ENCODE measurements at places on chromosomes 1 and 21.

GRCh38 chr1:101236516-101237228 is at the start of gene S1PR1:
S1PR1 (plus strand) TSS chr1:101237019; CDS start chr1:101238985, 1,966 bp downstream.
- DNase-seq, result peak; percentile 72

- no peak for DNase-seq
Observed at GRCh38 chr1:84972377-84972987, 24.4 kb downstream of the MCOLN2 start.

GRCh38 chr1:53572065-53572814 is 113.0 kb downstream of the DMRTB1 start:
- DNase-seq, result peak; percentile 45

DNA sequence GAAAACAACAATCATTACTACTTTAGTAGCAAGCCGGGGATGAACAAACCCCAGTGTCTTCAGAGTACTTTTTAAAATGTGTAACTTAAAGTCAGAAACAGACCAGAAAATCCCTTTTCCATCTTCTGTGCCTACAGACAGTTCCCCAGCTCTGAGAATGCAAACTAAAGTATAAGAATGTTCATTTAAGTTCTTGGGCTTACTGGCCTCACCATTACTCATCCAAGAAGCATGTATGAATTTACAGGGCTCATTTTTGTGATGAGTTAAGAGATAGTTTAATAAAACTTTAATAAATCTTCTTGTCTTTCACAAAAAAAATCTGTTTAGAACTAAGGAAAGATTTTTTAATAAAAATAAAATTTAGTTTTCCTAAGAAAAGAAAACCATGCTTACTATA is 4.6 kb downstream of the LPGAT1 start:
- DNase-seq, result no peak

DNA sequence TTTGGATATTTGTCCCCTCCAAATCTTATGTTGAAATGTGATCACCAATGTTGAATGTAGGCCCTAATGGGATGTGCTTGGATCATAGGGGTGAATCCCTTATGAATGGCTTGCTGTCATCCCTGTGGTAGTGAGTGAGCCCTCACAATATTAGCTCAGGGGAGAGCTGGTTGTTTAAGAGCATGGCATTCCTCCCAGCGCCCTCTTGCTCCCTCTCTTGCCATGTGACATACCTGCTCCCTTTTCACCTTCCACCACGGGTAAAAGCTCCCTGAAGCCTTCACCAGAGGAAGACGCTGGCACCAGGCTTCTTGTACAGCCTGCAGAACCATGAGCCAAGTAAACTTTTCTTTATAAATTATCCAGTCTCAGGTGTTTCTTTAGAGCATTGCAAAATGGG is 305.6 kb downstream of the KCTD3 start:
- DNase-seq, result no peak

GRCh38 chr1:217027403-217028080 is 304.3 kb upstream of the ESRRG start:
- DNase-seq, result no peak

GRCh38 chr1:226436855-226437491 is 29.1 kb upstream of the PARP1 start:
- no peak for DNase-seq

- no peak for DNase-seq
Observed at GRCh38 chr1:118101999-118102398, 83.0 kb downstream of the SPAG17 start.

DNA sequence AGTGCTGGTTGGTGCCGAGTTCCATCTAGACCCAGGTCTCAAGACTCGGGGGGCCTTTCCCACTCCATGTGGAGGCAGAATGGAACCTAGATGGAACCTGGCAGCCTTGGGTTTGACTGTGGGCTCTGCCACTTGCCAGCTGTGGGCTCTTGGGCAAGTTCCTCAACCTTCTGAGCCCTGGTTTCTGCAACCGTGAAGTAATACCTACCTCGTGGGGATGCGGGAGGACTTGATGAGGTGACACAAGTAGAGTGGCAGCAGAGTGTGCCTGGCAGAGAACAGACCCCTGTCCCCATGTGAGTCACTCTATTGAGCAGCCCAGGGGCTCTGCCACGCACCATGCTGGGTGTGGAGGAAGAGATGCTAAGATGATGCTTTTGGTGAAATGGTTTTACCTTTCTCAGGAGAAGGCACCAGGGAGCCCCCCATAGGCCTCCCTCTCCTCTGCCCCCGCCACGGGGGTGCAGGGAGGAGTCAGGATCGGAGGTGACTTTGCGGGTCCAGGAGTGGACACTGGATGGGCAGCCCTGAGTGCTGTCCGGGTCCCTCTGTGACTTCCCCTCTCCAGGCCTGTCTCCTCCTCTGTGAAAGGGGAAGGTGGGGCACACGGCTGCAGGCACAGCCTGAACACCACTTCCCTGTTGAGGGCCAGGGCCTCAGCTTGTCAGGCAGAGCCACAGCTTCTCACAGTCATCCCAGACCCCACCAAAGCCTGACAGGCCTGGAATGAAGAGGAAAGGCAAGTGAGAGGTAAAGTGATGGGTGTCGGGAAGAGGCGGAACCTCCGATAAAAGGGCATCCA is 36.7 kb upstream of the EDN2 start:
- DNase-seq, result no peak

GRCh38 chr1:59846209-59846894 is 31.6 kb downstream of the HOOK1 start:
- DNase-seq, result no peak

DNA sequence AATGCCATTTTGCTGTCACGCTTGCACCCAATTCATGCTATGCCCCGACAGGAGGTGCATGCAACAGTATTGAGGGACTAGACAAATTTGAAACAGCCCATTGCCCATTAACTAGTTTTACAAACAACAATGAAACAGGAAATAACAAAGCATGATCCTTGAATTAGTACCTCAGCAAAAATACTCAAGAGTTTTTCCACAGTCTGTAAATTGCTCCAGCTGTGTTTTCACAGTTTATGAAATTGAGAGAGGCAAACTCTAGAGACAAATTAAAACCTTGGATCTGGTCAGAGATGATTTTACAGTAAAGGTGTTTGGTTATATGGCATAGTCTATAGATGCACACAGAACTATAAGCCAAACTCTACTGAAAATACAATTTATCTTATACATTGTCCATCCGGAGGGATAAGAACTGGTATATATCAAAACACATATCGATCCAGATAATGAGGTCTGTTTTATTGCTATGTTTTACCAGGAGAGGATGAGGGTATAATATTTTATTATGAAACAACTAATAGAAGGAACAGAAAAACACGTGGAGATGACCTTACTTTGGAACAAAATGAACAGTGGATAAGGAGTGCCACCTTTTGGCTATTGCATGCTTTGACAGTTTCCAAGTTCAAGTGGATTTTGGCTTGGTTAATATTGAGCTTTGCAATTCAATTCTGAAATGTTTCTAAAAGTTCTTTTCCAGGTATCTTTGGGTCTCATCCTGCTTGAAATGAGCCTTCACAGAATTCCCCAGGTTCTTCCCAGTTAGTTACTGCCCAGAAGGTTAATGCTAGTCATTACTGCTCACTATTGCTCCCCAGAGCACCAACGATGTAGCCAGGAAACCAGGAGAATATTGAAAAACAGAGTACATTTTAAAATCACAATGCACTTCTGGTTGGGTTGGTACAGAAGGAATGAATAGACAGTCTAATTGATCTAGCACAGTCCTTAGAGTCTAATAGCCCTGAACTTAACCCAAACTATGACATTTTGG is 45.7 kb downstream of the ZC3H11B start:
- DNase-seq, result no peak

GRCh38 chr1:26538480-26539412 is 9.2 kb downstream of the RPS6KA1 start:
- DNase-seq, result no peak

DNA sequence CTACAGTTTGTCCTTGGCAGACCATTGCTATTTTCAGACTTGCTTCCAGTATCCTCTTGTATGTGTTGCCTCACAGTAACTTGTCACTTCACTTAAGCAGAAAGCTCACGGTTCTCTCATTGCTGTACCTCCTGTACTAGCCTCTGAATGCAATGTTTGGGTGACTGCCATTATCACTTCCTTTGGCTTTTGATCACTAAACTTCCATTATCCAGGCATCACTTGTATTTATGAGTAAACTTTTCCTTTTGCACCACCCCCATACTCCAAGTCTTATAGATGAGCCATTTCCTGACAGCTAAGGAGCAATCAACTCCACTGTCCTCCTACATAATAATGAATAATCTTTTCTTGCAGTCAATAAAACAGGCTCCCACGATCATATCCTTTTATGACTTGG is 255.3 kb downstream of the PDE4B start:
- DNase-seq, result no peak

- DNase-seq, result peak; percentile 64
Observed at GRCh38 chr1:42935313-42935895, 23.3 kb downstream of the SLC2A1 start.

DNA sequence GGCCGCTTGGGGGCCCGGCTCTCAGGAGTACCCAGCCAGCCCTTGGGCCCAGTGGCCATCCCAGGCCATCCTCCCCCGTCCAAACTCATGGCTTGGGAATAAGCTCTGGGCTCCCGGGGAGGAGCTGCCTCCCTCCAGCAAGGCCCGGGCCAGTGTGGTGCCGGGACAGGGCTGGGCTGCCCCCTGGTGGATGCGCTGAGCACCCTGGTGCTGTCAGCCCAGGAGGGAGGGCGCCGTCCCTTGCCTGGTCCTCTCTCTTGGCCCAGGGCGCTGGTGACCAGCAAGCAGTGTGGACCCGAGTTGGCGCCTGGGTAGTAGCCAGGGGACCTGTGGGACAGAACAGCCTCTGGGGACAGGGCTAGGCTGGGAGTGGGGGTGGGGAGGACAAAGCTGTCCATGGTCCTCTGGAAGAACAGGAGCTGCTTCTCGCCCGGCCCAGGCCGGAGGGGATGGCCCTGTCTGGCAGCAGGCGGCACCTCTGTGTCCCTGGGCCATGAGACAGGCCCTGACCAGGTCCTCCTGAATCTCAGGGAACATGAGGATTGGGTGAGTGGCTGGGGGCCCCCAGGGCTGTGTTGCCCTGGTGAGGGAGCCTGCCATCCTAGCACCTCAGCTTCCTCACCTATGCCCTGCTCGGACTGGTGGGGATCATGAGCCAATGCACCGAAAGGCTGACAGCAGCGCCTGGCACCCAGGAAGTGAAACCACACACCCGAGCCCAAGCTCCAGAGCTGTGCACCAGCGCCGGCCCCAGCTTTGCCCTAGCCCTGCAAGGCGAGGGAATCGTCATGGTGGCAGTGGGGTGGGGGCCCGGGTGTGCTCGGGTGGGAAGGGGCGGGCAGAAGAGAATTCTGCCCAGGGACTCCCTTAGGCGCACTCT is 9.4 kb downstream of the MORN1 start:
- peak; percentile 92 for DNase-seq

DNA sequence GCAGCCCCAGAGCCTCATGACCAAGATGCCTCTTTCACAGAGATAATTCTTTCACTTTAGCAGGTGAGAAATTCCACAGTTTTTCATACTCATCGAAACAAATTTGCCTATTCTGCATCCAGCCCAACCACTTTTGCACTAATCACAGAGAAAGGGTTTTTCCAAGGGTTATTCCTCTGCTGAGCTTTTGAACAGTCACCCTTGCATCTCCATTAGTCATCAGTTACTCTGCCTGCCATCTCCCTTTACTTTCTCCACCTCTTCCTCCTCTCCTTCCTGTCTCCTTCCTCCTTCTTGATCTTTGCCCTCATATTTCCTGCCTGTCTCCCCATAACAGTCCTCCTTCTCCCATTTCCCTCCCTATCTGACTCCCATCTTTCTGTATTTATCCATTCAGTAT is 43.9 kb downstream of the FH start:
- no peak for DNase-seq

GRCh38 chr1:109739738-109740614 is 862 bp downstream of the GSTM3 start:
- peak; percentile 91 for DNase-seq

GRCh38 chr1:166952002-166952746 is 23.2 kb downstream of the ILDR2 start:
- DNase-seq, result no peak

GRCh38 chr21:35020436-35020835 is 28.7 kb downstream of the RUNX1 start:
- DNase-seq, result no peak

DNA sequence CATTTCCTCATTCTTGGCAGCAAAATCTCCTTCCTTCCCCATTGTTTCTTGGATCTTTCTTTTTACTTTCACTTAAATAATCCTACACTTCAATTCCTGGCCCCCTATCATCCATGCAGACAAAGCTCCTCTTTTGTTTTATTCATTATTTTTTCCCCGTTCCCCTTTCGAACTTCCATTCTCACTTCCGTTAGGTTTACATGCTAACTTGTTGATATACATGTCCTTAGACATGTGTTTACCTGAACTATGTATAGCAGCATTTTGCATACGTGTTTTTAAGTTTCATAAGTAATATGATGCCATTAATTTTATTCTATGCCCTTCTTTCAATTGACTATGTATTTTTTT is 67.0 kb upstream of the LYST start:
- DNase-seq, result no peak

DNA sequence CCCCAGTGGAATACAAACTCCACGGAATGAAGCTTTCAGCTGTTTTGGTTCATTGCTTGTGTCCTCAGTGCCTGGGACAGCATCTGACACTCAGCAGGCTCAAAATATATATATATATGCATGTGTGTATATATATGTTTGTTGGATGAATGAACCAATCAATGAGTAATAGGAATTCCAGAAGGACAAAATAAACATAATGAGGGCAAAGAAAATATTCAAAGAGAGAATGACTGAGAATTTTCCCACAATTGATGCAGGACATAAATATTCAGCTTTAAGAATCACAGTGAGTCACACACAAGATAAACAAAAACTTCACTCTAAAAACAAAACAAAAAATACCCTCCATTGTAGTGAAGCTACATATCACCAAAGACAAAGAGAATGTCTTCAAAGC is 64.0 kb downstream of the CHD5 start:
- no peak for DNase-seq

- DNase-seq, result no peak
Observed at GRCh38 chr1:31924839-31925238, 13.3 kb downstream of the PTP4A2 start.

DNA sequence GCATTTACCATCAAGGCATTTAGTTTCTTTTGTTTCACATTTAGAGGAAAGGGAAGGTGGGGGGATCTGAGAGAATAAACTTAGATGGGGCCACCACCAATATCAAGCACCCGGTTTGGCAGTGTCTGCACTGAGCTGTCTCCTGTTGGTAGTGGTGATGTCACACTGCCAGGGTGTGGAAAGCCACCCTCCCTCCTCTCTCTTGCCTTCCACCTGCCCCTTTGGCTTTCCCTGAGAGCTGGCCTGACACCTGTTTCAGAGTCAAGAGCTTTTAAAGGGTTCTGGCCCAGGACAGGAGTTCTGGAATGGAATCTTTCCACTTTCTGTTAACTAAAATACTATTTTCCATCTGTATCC is 13.4 kb downstream of the ATF3 start:
- DNase-seq, result no peak

All from sciatic nerve (tissue), 2 donors.